Smooth muscle cell of bladder (primary cell): ENCODE measurements at places on chromosomes 6 and 20. TPM values are rescaled to one million over a fixed set of nuclear protein-coding genes. Genes with fewer than 3 reads are reported as not detected.

TTK gene
- total RNA-seq: 2.8 and 4.0 TPM in 2 replicates

APCDD1L gene
- total RNA-seq: 7.0 and 14.1 TPM in 2 replicates

TNXB gene
- total RNA-seq: 91.2 and 144 TPM in 2 replicates

KCNK5 gene
- total RNA-seq: not detected in 2 replicates

ZNF831 gene
- total RNA-seq: not detected in 2 replicates

TP53TG5 gene
- under 0.01 TPM in 1 of 2 replicates, not detected in the other for total RNA-seq

BHLHE23 gene
- not detected in 2 replicates for total RNA-seq

ABHD16B gene
- not detected in 2 replicates for total RNA-seq

NECAB3 gene
- total RNA-seq: 24.0 and 33.2 TPM in 2 replicates

STK38 gene
- total RNA-seq: 14.6 and 17.1 TPM in 2 replicates

TNFRSF6B gene
- total RNA-seq: 0.65 and 1.3 TPM in 2 replicates

ARFGEF2 gene
- 47.1 and 50.5 TPM in 2 replicates for total RNA-seq

STMN3 gene
- 2.1 and 2.3 TPM in 2 replicates for total RNA-seq

OGFR gene
- total RNA-seq: 33.0 and 38.6 TPM in 2 replicates

EPB41L1 gene
- total RNA-seq: 14.4 and 24.5 TPM in 2 replicates

FAM83B gene
- total RNA-seq: under 0.01 TPM in 1 of 2 replicates, not detected in the other

DEFB124 gene
- not detected in 2 replicates for total RNA-seq

ULBP1 gene
- under 0.01 TPM in 1 of 2 replicates, not detected in the other for total RNA-seq

SPAG4 gene
- total RNA-seq: 11.9 and 22.0 TPM in 2 replicates

TINAG gene
- not detected in 2 replicates for total RNA-seq

HCRTR2 gene
- total RNA-seq: not detected in 2 replicates

EYA2 gene
- 0.14 and 0.65 TPM in 2 replicates for total RNA-seq

TNF gene
- total RNA-seq: not detected in 2 replicates

BEND6 gene
- 6.5 and 12.8 TPM in 2 replicates for total RNA-seq

HLA-DPA1 gene
- 2.8 TPM in 1 of 2 replicates, not detected in the other for total RNA-seq

COX4I2 gene
- total RNA-seq: not detected in 2 replicates

GRM1 gene
- under 0.01 TPM in 2 replicates for total RNA-seq

REM1 gene
- total RNA-seq: 0.09 TPM in 1 of 2 replicates, not detected in the other

PYGB gene
- 60.2 and 73.7 TPM in 2 replicates for total RNA-seq

FAM83C gene
- not detected in 2 replicates for total RNA-seq

EDN1 gene
- total RNA-seq: 0.43 and 2.0 TPM in 2 replicates

USP49 gene
- total RNA-seq: 2.0 and 2.4 TPM in 2 replicates

NRN1 gene
- total RNA-seq: 0.28 TPM in 1 of 2 replicates, not detected in the other

NOTCH4 gene
- total RNA-seq: 0.85 and 1.2 TPM in 2 replicates

PERP gene
- 20.8 and 32.4 TPM in 2 replicates for total RNA-seq

ENPP5 gene
- total RNA-seq: 0.46 and 0.85 TPM in 2 replicates

RCAN2 gene
- total RNA-seq: 3.7 and 4.2 TPM in 2 replicates

CNKSR3 gene
- total RNA-seq: 2.1 and 4.2 TPM in 2 replicates

TUBB2B gene
- 1.3 and 2.4 TPM in 2 replicates for total RNA-seq
